ENCODE measurements at places on chromosomes 2 and 18. TPM values are rescaled to one million over a fixed set of nuclear protein-coding genes. Genes with fewer than 3 reads are reported as not detected.

DNA sequence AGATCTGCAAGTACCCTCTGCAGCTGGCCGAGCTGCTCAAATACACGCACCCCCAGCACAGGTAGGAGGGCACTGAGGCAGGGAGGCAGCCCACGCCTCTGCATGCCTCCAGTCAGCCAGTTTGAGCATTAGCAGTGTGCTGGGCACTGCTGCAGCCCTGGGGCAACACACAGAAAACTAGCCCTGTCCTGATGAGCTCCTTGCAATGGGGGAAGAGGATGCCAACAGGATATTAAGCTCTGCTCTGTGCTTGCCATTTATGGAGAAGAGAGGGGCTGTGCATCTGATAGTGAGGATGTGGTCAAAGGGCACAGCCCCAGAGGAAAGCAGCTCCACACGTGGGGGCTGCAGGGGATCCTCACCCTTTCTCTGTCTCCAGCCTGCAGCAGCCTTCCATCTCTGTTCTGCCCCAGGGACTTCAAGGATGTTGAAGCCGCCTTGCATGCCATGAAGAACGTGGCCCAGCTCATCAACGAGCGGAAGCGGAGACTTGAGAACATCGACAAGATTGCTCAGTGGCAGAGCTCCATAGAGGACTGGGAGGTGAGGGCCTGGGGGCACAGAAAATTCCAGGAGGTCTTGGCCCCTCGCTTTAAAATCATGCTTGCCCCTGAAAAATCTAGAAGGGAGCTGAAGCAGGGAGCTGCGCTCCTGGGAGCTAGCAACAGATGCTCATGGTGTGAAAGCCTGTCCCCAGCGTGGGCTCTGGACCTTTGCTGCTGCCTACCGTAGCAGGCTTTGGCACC, 51.7 kb downstream of the FAM168B start:
- DNase-seq, result no peak

GRCh38 chr2:134728163-134728562, 9.4 kb upstream of the TMEM163 start:
- DNase-seq, result no peak

GRCh38 chr18:23260926-23261590, 125.8 kb downstream of the CABLES1 start:
- no peak for DNase-seq

GRCh38 chr2:52976143-52976949, 791.3 kb upstream of the CHAC2 start:
- peak; percentile 20 for DNase-seq

HEATR5B gene
- total RNA-seq, result 17.0 TPM
